ENCODE measurements at places on chromosomes 1 and 21.

DNA sequence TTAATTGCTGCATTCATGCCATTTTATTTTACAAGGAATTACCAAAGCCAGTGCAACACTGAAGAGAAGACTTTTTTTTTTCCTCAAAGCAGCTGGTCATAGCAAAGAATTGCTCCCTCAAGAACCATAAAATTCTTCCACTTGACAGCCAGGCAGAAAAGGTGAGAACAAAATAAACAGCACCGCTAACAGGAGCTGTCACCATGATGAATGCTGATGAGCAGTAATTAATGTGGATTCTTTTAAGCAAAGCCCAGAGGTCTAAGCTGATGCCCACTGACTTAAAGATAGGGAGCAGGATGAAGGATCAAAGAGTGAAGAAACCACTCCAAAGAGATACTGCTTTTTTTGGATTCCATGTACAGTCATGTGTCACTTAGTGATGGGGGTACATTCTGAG is 428.4 kb downstream of the BRINP3 start:
- DNase-seq: no peak

GRCh38 chr1:225617956-225618355 is 35.0 kb downstream of the ENAH start:
- no peak for DNase-seq

GRCh38 chr1:61670445-61670844 is 54.5 kb downstream of the TM2D1 start:
- DNase-seq: no peak

GRCh38 chr1:8094481-8095241 is 68.6 kb upstream of the ERRFI1 start:
- DNase-seq: no peak

Measured in KBM-7 (cell line).